Activated CD8-positive, alpha-beta memory T cell treated with anti-CD3 and anti-CD28 coated beads for 1 hour (primary cell): ENCODE measurements at places on chromosomes 11 and 22.

DNA sequence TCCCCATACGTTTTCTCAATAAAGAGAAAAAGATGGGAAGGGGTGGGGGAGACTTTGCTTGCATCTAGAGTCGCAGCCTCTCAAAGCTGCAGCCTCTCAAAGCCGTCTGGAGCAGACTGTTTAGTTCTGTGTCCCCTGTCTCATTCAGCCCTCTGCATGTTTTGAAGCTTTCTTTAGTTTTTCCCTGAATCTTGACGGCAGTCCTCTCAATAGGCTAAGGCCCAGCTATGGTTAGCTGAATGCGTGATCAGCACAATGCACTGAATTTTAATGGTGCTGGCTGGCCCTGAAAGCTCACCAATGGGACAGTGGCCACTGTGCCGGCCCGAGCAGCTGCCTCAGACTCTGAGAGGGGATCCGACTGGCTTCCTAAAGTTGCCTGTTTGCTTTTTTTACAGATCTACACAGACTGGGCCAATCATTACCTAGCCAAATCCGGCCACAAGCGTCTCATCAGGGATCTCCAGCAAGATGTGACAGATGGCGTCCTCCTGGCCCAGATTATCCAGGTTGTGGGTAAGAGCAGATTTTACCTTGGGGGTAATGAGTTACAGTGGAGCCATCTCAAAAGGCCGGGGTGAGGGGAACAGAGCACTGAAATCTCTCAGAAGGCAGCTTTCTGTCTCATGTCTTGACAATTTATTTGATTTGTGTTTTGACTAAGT is 119.6 kb downstream of the NAV2 start:
- DNase-seq, result no peak

DNA sequence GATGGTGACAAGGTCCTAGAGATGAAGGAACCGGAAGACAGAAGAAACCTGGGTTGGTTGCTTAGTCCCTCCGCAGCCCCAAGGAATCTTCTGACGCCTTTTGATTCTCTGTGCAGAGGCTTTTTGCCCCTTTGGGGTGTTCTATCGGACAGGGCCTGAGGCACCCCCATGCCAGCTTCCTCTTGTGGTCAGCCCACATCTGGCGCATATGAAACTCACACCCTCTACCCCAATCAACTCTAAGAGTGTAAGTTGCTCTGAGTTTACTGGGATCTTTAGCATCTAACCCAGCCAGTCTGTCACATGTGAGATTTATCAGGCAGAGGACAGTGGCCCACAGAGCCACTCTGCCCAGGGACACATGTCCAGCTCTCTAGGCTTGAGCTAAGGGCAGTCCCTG is 17.4 kb downstream of the RASD2 start:
- DNase-seq, result no peak

- DNase-seq, result no peak
These were observed 90.2 kb downstream of the PLEKHA7 start for GRCh38 chr11:16923987-16924386.

GRCh38 chr11:101817581-101817980 is 97.2 kb upstream of the CEP126 start:
- DNase-seq, result no peak

GRCh38 chr11:119874660-119875238 is 145.7 kb upstream of the NECTIN1 start:
- DNase-seq, result no peak

- no peak for DNase-seq
These were observed 279.3 kb upstream of the TENM4 start for GRCh38 chr11:79720115-79720514.

DNA sequence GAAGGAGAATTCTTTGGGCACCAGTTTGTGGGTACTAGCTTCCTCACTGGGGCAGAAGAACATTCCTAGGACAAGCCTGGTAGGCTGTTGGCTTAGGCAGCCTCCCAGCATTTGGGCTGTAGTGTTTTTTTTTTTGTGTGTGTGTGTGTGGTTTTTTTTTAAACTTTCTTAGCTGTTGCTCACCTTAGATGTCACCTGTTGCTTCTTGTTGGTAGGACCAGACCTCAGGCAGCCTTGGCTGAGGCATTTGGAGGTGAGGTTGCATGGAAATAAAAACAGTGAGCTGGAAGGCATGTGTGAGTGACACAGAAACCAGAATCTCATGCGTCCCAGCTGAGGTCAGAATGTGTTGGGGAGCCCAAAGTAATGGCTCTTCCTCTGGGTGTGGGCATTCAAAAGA is 21.3 kb downstream of the AMPD3 start:
- no peak for DNase-seq

DNA sequence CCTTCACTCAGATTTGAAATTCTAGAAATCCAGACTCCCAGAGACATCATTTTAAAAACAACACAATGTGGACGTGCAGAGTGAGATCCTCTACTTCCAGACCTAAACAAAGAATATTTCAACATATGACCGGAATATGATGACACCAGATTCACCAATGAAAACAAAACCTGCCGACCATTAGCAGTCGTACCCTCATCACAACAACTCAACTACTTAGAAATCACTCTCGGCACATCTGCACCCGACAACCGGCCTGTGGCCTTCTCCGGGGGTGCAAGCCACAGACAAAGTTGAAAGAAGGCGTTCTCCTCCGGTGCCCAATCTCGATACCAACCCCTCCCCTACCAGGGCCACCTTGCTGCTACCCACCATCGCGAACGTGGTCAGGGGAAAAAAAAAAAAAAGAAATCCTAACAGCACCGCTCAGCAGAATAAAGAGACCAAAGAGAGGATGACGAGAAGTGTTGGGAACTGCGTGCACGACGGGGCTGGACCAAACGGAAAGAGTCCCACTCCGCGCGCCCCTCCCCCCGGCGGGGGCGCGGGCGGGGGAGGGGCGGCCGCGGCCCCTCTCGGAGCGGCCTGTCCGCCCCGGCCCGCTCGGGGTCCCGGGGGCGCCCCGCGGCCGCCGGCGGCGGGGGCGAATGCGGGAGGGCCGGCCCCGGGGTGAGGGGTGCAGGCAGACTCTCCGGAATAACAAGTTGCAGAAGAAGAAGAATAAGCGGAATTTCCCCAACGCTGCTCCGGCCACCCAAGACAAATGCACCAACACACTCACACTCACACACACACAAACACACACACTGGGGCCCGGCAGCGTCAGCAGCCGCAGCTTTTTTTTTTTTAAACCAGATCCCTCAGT is 1.7 kb downstream of the PHF21A start:
- no peak for DNase-seq
